ENCODE measurements at places on chromosomes 6 and 20.

DNA sequence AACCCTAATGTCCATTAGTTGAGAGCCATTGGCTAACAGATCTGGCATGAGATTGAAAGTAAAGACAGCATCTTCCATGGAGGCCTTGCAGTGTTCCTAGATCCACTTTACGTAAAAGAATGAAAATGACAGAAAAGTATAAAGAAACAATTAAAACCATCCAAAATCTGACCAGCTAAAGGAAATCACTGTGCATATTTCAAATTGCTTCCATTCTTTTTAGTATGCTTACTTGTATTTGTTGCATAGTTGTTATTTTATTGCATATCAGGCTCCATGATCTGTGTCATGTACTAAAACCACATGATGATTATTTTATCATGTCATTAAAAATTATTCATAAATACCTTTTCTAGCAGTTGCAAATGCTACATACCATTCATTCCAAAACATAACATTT is 67.9 kb downstream of the GCLC start:
- no peak for DNase-seq

DNA sequence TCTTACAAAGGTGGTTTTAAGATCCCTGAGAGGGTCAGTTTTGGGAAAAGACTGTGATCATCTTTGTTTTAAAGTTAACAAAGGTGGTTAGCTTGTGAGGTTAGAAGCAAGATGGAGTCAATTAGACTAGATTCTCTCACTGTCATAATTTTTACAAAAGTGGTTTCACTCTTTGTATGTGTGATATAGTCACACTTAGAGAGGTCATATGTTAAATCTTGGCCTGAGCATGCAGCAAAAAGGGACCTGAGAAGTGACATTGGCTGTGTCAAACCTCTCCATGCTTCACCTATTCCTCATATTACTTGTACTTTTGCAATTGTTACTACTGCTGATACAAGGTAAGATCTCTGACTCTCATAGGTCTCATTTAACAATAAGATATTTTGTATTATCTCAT is 368.0 kb downstream of the TBC1D32 start:
- no peak for DNase-seq

DNA sequence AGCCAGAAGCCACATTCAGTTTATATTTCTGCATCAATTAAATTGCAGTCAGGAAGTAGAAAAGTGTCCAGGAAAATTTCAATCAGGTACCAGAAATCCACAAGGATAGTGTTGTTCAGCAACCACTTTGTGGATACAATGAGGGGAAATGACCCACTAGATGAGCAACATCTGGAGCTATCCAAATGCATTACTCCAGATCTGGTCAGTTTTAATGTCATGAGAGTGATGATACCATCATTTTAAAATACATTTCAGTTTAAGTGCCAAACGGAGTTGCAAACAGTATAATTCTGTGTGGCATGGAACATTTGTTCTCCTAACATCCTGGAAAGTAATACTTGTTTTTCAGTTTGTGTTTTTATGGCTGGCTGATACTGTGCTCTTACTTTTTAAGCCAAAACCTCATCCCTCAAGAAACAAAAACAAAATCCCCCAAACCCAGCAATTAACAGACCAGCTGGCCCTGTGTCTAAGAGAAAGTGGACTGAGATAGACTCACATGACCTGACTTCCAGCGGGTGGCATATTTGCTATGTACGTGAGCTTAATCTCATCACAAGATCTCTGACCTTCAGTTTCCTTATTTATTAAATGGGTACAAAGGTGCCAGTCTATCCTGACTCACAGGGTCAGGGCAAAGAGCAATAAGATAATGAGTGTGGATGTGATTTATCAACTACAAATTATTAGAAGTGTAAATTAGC is 58.8 kb upstream of the CNKSR3 start:
- DNase-seq, result no peak

DNA sequence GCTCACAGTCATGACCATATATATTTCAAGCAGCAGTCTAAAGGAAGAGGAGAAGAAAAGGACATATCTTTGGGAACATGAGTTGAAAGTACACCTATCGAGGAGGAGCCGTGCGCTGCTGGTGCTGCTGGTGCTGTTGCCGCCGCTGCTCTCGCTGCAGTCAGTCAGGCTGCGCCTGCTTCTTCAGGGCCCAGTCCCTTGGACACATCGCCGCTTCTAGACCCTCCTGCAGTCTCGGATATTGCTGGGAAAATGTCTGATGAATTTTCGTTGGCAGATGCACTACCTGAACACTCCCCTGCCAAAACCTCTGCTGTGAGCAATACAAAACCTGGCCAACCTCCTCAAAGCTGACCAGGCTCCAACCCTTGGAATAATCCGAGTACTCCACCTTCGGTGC is 8.2 kb upstream of the ASCC3 start:
- no peak for DNase-seq

GRCh38 chr6:31270788-31271640 is 878 bp downstream of the HLA-C start:
- peak; percentile 51 for DNase-seq

DNA sequence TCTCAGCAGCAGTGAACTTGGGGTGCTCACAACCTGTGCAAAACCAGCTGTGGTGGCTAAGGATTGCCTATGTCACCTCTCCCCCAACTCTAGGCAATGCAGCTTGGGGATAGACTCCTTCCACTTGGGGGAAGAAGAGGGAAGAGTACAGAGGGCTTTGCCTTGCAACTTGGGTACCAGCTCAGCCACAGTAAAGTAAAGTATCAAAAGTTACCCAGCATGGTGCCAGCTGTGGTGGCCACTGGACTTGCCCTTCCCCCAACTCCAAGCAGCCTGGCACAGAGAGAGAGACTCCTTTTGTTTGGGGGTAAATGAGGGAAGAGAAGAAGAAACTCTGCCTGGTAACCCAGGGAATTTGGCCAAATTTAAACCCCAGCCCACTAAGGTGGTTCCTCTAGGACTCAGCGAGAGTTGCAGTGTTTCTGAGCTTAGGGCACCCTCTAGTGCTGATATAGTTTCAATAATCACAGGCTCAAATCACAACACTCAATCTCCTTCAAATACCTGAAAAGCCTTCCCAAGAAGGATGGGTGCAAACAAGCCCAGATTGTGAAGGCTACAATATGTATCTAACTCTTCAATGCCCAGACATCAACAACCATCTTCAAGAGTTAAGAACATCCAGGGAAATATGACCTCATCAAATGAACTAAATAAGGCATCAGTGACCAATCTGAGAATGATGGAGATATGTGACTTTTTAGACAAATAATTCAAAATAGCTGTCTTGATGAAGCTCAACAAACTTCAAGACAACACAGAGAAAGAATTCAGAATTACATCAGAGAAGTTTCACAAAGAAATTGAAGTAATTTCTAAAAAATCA is 7.6 kb upstream of the DEFB129 start:
- no peak for DNase-seq

DNA sequence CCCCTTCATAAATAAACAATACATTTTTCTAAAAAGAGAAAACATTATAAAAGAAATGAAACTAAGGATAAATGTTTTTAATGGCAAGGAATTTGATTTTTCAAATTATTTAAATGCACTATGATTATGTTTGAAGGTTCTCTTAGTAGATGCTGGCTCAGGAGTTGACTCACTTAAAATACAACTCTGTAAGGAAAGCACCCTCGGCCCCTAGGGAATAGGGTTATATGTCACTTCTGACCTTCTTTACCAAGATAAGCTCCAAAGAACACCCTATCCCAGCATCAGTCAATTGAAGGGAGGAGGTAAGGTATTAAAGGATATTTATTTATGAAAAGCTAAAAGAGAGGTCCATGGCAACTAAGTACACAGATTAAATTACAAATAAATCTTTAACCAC is 6.8 kb downstream of the SNAP91 start:
- DNase-seq, result no peak

- no peak for DNase-seq
These were observed 41.8 kb upstream of the TOP1 start for GRCh38 chr20:40986774-40987173.

DNA sequence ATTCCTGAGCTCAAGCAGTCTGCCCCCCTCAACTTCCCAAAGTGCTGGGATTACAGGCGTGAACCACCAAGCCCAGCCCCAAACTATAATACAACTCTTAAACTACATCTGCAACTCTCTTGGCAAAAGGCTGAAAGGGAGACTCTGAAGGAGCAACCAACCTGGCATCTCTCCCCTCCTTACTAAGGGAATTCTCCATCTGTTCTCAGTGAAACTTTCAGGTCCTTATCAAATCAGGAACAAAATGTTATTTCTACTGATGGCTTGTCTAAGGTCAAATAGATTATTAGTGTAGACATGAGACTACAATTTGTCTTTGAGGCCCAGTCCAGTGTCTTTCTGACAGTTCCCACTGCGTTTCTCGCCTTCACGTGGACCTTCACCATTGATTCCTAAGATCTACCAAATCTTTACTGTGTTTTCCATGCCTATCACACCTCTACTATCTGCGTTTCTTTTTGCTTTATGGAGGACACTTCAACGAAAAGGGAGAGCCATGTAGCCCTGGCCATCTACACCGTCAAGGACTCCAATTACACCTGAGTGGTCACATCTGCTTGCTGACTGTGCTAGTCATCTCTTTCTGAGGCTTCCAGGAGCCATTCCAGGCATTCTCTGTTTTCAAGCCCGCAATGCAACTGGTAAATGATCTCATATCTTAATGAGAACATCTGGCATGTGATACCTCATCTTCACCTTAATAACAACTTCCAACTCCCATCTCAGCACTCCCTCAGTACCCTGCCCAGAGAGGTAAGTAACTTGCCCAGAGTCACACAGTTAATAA is 405.7 kb upstream of the CITED2 start:
- DNase-seq, result no peak

All from stimulated activated CD4-positive, alpha-beta T cell treated with anti-CD3 and anti-CD28 coated beads, Interleukin-15, amount 100 ng/mL, for 1 hour (primary cell).